GM12891 (cell line): ENCODE measurements at places on chromosomes 4 and X.

DNA sequence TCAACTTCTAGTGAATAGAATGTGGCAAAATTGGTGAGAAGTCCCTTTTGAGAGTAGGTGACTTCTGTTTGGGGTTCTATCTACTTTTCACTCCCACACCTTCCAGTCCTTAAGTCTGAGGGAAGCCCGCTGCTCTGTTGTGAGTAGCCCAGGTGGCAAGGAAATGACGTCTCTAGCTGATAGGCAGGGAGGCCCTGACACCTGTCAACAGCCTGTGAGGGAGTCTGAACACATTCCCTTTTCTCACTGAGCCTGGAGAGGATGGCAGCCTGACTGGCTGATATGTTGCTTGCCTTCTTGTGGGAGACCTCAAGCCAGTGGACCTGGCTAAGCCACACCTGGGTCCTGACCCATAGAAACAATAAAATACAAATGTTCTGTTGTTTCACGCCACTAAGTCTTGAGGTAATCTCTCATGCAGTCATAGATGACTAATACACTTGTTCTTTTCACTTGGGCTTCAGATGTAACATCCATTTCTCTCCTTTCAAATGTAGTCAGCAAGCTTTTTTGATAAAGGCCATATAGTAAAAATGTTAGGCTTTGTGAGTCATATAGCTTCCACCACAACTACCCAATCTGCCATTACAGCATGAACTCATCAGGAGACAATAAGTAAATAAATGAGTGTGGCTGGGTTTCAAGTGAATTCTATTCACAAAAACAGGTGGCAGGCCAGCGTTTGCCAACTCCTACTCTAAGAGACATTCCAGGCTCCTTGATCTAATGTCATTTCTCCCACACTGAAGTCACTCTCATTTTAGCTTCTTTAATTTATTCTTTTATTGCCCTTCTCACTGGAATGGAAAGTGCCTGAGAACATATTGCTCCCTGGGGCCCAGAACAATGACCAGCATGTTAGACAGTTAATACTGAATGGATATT is 265.1 kb upstream of the MAD2L1 start:
- no peak for DNase-seq

GRCh38 chrX:104310657-104311254 is 56.0 kb upstream of the ESX1 start:
- no peak for DNase-seq

GRCh38 chrX:148593987-148594386 is 93.6 kb downstream of the AFF2 start:
- no peak for DNase-seq

GRCh38 chr4:144739511-144740033 is 93.6 kb downstream of the HHIP start:
- DNase-seq: no peak

DNA sequence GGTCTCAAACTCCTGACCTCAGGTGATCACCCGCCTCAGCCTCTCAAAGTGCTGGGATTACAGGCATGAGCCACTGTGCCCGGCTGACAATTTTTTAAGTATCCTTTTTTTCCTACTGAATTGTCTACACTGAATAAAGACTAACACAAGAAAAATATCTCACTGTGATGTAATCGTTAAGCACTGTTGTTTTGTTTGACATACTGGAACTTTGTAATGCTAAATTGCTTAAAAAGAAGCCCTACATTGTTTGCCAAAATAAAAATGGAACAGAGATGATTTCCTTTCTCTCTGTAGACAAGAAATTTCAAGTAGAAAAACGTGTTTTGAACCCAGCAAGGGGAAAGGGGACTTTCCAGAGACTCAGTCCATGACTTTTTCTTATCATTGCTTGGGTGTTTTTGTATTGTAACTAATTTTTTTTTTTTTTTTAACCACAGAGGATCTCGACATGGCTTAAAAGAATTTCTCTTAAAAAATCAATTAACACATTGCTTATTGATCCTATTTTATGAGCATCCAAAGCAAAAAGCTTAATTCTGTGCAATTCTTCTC is 74.9 kb downstream of the TMEM156 start:
- DNase-seq: no peak

DNA sequence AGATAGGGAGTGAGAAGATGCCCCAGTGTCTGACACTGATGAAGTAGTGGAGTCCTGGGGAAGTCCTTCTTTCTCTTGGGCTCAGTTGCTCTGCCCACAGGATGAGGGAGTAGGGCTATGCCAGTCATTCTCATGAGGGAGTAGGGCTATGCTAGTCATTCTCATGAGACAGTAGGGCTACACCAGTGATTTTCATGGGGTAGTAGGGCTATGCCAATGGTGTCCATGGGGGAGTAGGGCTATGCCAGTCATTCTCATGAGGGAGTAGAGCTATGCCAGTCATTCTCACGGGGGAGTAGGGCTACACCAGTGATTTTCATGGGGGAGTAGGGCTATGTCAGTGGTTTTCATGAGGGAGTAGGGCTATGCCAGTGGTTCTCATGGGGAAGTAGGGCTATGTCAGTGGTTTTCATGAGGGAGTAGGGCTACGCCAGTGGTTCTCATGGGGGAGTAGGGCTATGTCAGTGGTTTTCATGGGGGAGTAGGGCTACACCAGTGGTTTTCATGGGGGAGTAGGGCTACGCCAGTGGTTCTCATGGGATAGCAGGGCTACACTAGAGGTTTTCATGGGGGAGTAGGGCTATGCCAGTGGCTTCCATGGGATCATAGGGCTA is 43.3 kb upstream of the SOD3 start:
- DNase-seq: no peak
